Stimulated activated CD4-positive, alpha-beta T cell treated with anti-CD3 and anti-CD28 coated beads, Interleukin-15, amount 100 ng/mL, for 24 hours (primary cell): ENCODE measurements at places on chromosomes 12 and 14.

- DNase-seq = no peak
These were observed 466.5 kb downstream of the APAF1 start for GRCh38 chr12:99111600-99111999.

DNA sequence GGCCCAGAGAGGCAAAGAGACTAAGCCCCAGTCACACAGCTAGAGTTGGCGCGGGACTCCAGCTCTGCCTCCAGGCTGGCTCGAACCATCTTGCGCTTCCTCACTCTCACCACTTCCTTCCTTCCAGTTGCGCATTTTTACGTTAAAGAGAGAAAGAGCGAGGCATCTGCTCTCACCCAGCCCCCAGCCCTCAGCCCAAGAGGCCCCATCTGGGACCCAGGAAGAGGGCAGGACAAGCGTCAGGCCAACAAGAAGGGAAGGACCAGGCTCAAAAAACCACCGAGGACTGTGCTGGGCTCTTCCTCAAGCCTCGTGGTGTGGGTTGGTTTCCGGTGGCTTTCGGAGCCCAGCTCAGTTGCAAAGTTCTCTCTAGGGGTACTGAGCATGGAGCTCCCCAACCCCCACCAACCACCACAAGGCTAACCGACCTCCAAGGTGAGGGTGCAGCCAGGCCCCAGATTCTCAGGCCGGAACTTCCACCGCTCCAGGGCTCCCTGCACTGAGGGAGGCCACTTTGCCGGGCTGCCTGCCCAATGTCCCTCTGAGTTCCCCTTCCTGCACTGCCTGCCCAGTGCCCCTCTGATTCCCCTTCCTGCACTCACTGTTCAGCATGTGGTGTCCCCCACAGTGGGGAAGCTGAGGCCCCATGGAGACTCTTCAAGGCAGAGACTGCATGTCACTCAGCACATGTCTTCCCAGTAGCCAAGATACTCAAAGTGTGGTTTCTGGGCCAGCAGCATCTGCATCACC is 35.9 kb downstream of the TESC start:
- DNase-seq = peak; percentile 35

- no peak for DNase-seq
These were observed 82.4 kb downstream of the RTN1 start for GRCh38 chr14:59788176-59788575.

- DNase-seq = no peak
These were observed 58.3 kb upstream of the HECTD1 start for GRCh38 chr14:31265701-31266398.

DNA sequence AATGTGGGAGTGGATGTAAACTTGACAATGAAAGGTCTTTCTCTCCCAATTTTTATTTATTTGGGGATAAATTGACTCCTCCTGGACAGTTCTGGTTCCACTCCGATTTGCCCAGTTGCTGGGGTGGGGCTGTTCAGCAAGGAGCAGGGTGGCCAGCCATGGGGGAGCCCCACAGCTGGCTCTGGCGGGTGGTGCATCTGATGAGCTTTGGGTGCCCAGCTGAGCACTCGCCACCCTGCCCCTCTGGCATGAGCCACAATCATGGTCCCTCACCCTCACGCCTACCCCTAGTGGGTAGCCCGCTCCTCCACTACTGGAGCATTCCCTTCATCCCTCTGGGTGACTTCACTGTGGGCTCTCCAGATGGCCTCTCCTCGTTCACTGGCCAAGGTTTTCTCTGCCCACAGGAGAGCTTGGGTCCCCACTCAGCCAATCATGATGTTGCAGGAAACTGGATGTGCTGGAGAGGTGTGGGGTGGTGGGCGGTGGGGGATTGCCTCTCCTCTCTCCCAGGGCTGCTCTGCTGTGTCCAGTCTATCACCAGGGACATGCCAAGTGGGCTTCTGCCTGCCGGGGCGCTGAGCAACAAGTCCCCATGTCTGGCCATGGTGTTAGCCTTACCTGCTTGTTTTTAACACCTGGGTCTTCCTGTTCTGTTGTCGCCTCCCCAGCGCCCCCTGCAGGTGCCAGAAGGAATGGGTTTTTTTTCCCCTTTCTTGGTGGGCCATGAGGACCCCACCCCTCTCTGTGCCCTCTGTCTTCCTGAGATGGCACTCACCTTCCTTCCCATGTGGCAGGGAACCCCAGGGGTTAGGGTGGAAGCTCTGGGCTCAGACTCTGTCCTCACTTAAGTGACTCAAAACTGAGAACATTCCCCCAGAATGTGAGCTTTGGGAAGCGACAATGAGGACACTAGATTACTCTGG is 3.4 kb downstream of the CYP46A1 start:
- DNase-seq = peak; percentile 34

- DNase-seq = no peak
These were observed 48.9 kb upstream of the DLK1 start for GRCh38 chr14:100677554-100678468.

GRCh38 chr14:71720978-71721624 is 211.1 kb upstream of the RGS6 start:
- peak; percentile 38 for DNase-seq

- no peak for DNase-seq
These were observed 36.7 kb downstream of the FLRT2 start for GRCh38 chr14:85566603-85567002.

DNA sequence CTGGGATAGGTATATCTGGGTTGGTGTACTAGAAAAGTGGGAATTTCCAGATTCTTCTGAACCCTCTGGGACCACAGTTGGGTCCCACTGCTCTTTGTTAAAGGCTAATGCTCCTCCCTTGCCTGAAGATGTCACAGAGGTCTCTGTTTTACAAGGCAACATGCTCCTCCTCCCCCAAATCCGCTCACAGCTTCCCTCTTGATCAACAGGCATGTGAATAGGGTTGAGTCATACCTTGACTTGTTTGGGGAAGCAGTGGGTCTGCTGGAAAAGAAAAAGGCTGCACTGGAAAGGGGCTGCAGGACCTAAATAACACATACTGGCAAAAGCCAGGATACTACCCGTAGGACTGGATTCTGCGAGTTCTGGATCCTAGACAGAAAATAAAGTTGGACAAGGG is 165.4 kb upstream of the TMEM260 start:
- DNase-seq = no peak

GRCh38 chr14:73235531-73236155 is 1.7 kb upstream of the PAPLN start:
- no peak for DNase-seq

GRCh38 chr14:20743556-20743955 is 2.1 kb upstream of the EDDM3A start:
- DNase-seq = no peak

GRCh38 chr14:21099596-21099985 is 1.1 kb upstream of the ZNF219 start:
- DNase-seq = no peak

DNA sequence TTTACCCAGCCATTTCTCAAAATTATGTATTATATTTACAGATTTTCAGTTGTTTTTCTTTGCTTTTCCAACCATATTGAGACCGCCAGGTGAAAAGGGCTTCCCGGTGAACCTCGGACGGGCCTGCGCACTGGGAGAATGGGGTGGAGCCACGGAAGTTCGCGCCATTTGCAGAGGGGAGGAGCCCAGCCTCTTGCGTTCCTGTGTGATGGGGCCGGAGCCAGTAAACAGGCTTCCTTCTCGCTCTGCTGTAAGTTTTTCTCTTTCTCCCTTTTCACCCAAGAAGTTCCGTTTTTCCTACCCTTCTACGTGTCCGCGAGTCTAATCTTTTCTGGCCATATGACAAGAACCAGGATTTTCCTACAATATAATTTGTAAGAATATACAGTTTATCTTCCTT is 1108.8 kb upstream of the SEL1L start:
- DNase-seq = no peak

- DNase-seq = no peak
These were observed 19.4 kb upstream of the CNTN1 start for GRCh38 chr12:40672741-40673271.

DNA sequence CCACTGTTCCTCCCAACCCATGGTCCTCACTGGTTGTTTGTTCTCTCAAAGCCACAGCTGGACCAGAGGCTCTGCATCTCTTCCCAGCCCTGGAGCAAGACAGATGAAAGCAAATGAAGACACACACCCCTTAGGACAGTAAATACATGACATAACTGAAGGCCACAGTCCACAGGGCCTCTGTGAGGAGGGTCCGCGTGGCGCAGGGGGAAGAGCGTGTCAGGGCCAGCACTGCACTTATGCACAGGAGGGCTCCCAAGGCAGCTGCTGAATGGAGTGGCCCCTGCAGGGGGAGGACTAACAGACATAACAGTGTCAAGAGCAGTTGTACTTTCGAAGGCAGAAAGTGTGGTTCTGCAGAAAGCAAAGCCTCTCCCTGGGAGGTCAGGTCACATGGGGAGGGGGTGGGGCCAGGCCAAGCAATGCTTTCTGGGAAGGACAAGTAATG is 79.9 kb downstream of the CHGA start:
- DNase-seq = no peak

DNA sequence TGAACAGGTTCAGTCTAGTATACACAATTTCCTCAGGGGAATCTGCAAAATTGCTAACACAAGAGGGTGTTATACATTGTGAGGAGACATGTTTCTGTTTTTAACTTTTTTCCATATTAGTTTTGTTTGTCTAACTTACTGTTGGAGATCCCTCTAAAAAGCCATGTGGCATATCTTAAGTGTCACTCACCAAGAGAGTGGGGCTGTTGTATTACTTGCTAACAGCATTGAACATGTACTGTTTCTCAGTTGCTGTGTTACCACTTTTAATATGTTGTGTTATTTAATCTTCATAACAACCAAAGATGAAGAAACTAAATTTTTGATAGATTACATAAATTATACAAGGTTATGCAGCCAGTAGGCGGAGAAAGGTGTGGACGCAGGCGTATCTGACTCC is 154.3 kb upstream of the NPAS3 start:
- DNase-seq = no peak

- DNase-seq = no peak
These were observed 20.0 kb downstream of the PROX2 start for GRCh38 chr14:74855945-74856344.

- no peak for DNase-seq
These were observed 103.2 kb downstream of the SLC38A4 start for GRCh38 chr12:46722394-46723185.

GRCh38 chr12:44618946-44619345 is 257.2 kb downstream of the NELL2 start:
- no peak for DNase-seq

DNA sequence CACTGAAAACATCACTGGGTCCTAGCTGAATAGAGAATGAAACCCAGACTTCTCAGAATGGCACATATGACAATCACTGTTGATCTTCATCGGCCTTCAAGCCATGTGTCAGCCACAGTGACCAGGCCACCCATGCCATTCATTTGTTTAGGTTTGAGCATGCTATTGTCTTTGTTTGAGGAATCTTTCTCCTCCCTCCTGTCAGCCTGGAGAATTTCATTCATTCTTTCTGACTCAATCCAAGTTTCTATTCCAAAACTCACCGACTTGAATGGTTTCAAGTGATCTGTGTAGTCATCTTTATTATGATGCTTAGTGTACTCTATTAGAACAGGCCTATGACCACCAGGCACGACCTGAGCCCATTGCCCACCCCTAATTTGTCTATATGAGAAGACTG is 106.3 kb downstream of the ETNK1 start:
- DNase-seq = no peak

DNA sequence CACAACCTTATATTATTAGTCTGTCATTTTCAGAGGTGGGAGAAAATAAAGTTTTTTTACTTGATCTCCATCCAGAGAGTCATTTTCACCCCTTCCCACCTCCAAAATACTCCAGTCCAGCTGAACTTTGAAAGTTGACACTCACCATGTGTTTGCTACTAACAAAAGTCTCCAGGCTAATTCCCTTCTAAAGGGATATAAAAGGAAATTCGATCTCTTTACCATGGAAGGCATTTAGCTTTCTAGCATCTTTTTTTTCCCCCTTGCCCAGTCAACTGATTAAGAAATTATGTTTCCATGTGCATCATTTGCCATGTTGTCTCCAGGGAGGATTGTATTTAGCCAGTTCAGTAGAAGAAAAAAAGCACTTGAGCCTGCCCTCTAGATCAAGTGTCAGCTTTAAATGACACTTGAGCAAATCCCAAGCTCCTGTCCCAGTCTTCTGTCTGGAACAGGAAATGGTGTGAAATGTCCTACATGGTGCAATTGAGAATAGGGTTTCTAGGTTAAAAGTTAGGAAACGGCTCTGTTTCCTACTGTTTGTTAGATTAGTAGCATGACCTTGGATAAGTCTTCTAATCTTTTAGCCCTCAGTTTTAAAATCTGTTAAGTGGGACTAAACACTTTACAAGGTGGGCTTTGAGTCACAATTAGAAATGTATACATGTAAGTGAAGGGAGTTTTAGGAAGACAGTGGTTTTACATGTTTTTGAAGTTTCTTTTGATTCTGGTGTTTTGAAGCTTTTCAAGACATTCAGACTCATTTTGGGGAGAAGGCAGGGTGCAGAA is 67.2 kb downstream of the GNS start:
- DNase-seq = no peak

DNA sequence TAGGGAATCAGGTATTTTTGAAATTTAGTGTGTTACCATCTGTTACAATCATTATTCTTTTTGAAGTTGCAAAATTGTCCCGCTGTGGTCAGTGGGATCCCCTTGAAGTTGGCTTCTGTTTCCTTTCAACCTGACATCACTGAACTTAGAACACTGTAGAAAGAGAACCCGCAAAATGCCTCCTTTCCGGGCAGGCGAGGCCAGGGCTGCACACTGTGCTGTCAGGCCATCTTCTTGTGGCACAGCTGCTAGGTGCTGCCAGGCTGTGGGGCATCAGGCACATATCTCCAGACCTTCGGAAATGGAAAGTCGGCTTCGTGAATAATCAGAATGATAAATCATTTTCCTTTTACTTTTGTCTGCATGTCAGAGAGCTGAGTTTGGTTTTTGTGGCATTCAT is 103.5 kb downstream of the GLT1D1 start:
- DNase-seq = no peak

GRCh38 chr12:75933101-75933500 is 98.5 kb downstream of the PHLDA1 start:
- no peak for DNase-seq

- DNase-seq = no peak
These were observed 20.6 kb downstream of the COX14 start for GRCh38 chr12:50132505-50133135.

DNA sequence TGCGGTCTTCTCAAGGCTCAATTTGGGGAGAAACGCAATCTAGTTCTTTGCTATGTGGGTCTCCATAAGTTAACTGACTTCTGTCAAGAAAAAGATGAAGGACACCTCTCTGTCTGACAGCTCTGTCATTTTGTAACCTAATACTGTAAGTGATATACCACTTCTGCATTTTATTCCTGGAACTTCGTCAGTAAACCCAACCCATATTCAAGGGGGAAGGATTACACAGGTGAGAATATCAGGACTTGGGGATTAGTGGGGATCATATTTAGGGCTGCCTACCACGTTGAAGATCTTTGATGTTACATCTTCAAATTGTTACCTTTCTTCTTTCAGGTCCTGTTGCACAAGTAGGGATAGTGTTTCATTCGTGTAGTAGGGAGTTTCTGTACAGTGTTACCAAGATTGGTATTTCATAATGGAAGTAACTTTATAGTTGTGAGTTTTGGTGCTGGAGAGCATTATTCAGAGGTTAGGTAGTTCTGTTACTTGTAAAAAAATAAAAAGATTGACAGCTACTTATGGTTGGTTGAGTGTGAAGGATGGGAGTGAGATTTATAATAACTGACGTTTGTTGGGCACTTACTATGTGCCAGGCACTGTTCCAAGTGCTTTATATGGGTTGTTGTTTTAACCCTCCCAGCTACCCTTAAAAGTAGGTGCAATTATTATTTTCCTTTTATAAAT is 1.6 kb downstream of the TMEM260 start:
- DNase-seq = no peak
